ENCODE measurements at places on chromosomes 7 and 10.

DNA sequence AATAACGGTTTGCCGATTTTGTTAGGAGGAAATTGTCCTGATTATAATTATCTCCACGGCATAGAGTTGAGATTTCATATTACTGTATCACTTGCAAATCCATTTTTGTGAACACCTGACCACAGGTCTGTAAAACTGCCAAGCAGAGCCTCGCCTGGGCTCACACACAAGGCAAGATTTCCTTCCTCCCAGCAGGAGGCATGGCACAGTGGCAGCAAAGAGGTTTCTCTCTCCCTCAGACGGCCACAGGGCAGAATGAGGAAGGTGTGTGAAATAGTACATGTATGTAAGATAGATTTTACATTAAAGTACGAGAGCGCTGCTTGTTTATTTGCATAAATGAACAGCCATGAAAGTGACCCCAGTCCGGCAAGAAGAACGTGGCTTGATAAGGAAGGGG, 130.1 kb downstream of the CELF2 start:
- no peak for DNase-seq

- DNase-seq: peak; percentile 22
These were observed 189.3 kb downstream of the POLR1F start for GRCh38 chr7:19519443-19520021.

GRCh38 chr10:77077316-77077945, 560.2 kb downstream of the KCNMA1 start:
- no peak for DNase-seq

DNA sequence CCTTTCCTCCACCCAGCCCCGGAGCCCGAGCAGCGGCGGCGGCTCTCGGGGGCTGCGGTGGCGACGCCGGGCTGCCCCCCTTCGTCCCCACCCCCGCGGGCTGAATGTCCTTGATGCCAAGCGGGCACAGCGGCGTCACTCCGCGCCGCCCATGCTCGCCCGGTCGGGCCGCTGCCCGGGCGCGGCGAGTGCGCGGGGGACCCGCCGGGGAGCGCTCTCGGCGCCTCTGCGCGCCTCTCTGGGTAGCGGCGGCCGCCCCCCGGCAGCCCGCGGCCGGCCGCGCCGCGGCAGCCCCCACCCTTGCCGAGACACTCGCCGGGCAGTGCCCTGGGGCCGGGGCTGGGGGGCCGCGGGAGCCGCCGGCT, 433 bp upstream of the PLXNA4 start:
- no peak for DNase-seq

DNA sequence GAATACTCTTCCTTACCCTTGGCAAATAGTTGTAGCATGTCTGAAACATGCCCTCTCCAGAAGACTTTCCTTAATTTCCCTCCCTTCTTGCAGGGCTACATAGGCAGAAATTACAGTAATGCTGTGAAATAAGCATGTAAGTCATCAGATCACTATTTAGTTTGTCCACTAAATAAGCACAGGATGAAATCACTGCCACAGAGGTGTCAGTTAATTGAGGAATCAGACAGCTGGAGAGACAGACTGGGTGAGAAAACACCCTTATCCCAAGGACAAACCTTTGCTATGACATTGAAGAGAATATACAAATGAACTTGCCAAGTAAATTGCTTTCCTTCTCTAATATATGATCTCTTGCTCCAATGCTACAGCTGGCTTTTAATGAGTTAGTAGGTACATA, 129.3 kb downstream of the CHRM2 start:
- DNase-seq: no peak

DNA sequence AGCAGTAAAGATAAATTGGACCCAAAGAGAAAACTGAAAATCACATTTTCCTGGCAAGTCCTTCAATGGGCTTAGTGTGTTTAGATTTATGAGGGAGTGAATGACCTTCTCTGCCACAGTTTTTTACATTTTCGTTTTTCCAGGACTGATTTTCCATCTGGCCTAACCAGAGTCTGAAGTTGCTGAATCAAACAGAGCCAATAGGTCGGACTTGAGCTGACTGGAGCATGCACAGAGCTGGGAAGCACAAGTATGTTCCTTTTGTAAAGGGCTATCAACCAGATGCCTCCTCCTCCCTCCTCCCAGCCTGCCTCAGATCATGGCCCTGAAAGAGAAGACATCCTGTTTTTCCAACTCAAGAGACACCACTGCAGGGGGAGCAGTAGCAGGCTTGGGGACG, 126.0 kb upstream of the ANKRD1 start:
- DNase-seq: no peak

- no peak for DNase-seq
These were observed 191.0 kb downstream of the TAX1BP1 start for GRCh38 chr7:27930910-27931476.

DNA sequence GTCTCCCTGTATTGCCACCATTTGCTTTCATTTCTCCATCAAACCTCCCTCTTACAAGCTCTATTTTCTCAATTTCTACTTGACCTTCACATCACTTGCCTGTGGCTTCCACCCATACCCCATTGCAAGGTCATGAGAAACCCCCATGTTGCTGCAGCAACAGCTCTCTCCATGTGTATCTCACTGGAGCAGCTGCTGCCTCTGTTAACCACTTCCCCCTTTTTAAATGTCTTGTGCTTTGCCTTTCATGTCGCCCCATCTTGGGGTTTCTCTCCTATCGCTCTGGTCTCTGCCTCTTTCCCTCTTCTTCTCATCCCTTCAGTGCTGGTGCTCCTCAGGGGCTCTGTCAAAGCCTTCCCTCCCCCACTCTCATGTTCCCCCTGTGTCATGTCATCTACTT, 148.8 kb downstream of the CHN2 start:
- DNase-seq: no peak

DNA sequence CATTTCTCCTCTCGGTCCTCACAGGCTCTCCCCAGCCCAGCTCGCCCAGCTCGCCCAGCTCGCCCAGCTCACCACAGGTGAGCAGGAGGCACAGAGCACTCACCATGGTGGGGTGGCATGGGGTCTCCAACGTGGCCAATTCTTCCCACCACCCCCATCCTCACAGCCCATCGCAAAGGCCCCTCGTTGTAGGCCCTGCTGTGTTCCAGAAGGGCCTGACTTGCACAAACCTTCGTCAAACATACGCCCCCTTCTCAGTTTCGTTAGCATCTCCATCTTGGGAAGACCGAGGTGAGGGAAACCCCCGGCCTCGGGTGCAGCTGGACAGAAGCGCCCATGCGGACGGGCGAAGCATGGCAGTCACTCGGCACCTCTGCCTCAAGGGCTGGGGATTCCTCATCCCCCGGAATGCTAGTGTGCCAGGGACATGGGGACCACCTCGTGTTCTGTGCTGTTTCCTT, 304.6 kb downstream of the TNS3 start:
- DNase-seq: no peak

- DNase-seq: peak; percentile 20
These were observed 133.2 kb downstream of the DNAJB6 start for GRCh38 chr7:157470017-157470322.

GRCh38 chr7:44580945-44581878, 819 bp downstream of the TMED4 start:
- no peak for DNase-seq

All from Calu3 (cell line).